Activated CD4-positive, alpha-beta T cell treated with anti-CD3 and anti-CD28 coated beads, Interleukin-2, Interleukin-4, amounts not matched to agents 100 ng/mL and 50 ng/mL, durations not matched to agents 16 hours and 8 hours (primary cell): ENCODE measurements at places on chromosomes 3 and 15.

- DNase-seq, result peak; percentile 48
Measured at GRCh38 chr3:30688776-30689641, 82.6 kb downstream of the TGFBR2 start.

GRCh38 chr15:86611417-86612040, 531.9 kb downstream of the AGBL1 start:
- DNase-seq, result peak; percentile 64

- DNase-seq, result no peak
Measured at GRCh38 chr3:13746385-13746784, 133.5 kb downstream of the WNT7A start.

DNA sequence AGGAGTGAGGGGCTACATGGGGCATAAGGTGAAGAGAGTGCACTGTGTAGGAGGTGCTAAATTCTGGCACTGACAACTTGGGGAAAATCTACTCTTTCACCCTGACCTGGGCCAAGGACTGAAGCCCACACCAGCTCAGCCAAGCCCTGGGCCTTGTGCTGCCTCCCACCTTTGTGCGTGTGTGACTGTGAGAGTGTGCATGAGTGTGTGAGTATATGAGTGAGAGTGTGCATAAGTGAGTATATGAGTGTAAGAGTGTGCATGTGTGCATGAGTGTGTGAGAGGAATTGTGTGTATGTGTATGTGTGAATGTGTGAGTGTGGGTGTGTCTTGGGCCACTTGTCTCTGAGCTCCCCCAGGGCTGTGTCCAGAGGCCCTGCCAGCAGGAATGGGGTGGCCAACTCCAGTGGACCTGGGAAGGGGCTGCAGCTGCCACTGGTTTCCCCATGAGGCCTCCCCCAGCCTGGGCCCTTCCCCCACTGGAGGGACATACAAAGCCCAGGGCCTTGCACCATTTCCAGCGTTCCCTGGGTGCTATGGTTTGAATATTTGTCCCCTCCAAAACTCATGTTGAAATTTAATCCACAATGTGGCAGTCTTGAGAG, 15.2 kb downstream of the C3orf22 start:
- DNase-seq, result no peak

GRCh38 chr3:150783316-150783715, 20.3 kb upstream of the SIAH2 start:
- DNase-seq, result no peak

- DNase-seq, result no peak
Measured at GRCh38 chr3:87218560-87218959, 8.5 kb upstream of the CHMP2B start.

GRCh38 chr3:79314544-79314943, 453.3 kb downstream of the ROBO1 start:
- no peak for DNase-seq

- DNase-seq, result no peak
Measured at GRCh38 chr3:150106740-150107428, 136.2 kb upstream of the PFN2 start.

DNA sequence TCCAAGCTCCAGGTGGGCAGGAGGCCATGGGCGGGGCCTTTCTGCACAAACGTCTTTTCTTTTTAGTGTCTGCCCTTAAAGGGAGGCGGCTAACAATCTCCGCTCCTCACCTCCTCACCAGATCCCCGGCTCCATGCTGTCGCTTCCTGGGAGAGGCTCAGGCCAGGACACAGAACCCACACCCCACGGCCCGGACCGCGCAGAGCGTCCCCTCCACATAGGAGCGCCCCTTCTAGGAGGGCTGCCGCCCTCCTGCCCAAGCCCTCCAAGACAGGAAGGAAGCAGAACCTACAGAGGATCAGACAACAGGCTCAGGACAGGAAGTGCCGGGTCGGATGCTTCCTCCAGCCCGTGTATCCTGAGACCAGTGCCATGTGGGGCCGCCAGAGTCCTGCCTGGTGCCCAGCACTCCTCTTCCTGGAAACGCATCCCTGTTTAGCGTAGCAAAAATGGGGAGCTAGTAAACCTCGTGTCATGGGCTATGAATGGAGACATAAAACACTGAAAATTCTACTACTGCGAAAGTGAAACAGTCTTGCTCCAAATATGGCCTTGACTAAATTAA, 83.2 kb upstream of the ATP10A start:
- DNase-seq, result no peak

DNA sequence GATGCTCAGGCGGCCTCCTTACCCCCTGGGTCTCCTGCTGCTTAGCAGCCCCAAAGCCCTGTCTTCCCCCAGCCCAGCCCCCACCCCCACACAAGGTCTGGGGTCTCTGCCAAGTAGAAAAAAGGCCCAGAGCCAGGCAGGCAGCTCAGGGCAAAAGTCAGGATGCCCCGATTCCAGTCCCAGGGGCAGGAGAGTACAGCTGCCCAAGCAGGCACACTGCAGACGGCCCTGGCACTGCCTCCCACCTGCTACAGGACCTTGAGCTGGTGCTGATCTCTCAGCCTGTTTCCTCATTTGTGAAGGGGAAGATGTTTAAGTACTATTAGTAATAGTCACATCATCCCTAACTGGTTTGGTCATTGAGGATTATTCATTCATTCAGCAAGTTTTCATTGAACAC, 12.6 kb downstream of the TMEM43 start:
- no peak for DNase-seq

DNA sequence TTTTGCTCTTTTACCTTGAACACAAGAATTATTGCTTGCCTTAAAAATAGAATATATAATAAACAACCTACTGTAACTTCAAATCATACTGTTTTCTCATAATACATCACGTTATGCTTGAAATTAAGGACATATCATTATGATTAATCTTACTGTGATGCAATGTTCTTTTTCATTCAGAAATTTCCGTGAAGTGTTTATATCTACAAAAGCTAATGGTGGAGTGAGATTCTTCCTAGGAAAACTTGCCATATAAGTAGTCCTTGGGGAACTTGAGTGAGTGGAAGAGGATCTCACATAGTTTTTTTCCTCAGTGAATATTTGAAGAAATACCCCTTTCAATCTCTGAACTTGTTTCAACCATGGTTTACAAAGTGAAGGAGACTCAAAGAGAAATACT, 498.7 kb upstream of the CBLB start:
- DNase-seq, result no peak

- no peak for DNase-seq
Measured at GRCh38 chr3:181609030-181609767, 102.5 kb upstream of the SOX2 start.

DNA sequence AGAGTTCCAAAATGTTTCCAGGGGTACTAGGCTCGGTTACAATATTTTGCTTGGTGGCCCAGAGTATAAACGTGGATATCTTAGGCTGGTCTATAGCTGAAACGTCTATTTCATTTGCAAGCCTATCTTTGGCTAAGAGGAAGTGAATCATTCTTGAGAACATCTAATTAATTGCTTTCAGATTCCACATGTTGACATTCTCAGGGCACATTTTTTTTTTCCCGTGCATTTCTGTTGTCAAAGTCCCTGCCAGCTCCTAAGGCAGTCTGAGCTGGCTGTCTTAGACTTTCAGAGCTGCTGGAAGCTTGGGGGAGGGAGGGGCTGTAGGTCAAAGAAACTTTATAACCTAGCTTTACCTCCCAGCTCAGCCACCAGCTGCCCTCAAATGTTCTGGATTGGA, 23.2 kb upstream of the LAMP3 start:
- no peak for DNase-seq

DNA sequence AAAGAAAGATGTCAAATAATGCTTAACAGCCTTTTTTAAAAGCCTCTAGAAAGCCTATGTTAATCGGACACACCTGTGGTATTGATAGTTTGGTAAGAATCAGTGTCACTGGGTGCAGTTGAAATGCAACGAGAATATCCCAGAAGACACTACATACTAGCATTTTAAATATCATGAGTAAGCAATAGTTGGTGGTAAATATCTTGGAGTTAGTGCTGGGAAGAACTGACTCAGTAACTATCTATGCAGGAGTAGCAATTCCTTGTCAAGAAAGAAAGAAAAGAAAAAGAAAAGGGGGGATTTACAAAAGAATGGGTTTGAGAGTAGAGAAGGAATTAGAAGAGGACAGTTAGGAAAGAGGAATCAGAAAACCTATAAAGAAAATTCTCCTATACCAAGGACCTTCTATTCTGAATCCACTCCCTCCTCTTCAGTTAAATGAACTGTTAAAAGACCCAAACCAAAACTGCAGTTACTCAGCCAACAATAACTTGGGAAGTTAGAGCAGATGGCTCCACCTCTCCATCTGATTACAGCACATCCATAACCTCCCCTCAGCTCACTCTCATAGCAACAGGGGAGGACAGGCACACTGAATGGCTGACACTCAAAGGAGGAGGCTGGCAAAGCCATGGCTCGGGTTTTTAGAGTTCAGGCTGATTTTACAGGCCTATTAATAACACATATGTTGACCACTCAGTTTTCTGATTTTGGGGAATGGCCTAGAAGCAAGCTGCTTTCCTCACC, 207.6 kb upstream of the MDFIC2 start:
- DNase-seq, result no peak

GRCh38 chr3:57646723-57647122, 46.2 kb downstream of the DENND6A start:
- DNase-seq, result no peak

GRCh38 chr3:127497676-127498075, 92.9 kb downstream of the TPRA1 start:
- DNase-seq, result no peak

DNA sequence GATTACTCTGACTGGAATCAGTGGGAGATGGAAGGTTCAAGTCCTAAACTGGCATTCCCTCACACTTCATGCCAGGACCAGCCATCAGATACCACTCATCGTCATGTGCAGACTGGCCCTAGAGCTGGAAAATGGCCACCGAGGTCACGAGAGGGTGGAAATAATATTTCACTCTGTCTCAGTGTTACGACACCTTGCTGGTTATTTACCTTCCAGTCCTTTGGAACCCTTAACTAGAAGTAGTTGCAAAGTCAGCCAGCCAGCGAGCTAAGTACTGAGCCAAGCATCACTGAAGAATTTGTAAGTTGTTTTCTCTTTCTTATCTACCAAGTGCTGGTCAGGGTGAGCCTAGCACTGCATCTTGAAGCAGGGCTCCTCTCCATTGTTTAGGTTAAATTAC, 309.9 kb upstream of the RASGRP1 start:
- DNase-seq, result no peak

GRCh38 chr3:147654827-147655226, 245.7 kb downstream of the ZIC1 start:
- DNase-seq, result no peak

DNA sequence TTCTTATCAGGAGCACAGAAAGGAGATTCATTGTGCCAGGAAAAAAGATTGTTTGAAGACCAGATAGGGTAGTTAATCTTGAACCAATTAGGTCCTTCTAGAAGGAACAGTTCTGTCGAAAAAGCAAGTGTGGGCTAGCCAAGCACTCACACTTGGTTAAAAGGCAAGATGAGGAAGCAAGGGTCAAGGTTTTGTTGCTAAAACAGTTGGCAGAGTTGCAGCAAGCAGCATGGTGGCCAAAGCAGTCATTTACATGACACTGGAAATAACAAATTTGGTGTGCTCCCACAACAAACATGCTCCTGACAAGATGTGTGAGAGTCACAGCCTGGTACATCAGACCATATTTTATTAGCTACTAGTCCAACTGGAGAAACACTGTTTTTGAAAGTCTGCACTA, 228.0 kb upstream of the CFAP20DC start:
- DNase-seq, result no peak

- DNase-seq, result no peak
Measured at GRCh38 chr3:124059580-124059979, 67.7 kb upstream of the ROPN1 start.

- no peak for DNase-seq
Measured at GRCh38 chr3:155001289-155002010, 78.7 kb upstream of the MME start.

GRCh38 chr3:138256022-138256421, 68.9 kb downstream of the ARMC8 start:
- DNase-seq, result no peak

- no peak for DNase-seq
Measured at GRCh38 chr3:195073866-195074860, 196.8 kb downstream of the XXYLT1 start.

GRCh38 chr15:82044373-82045178, 1.2 kb downstream of the MEX3B start:
- DNase-seq, result peak; percentile 14

- no peak for DNase-seq
Measured at GRCh38 chr3:45654397-45654944, 34.7 kb upstream of the SACM1L start.

- DNase-seq, result no peak
Measured at GRCh38 chr15:76196269-76197231, 114.7 kb downstream of the ETFA start.

- no peak for DNase-seq
Measured at GRCh38 chr3:45406772-45407171, 18.4 kb downstream of the LARS2 start.

GRCh38 chr3:99579246-99579645, 59.1 kb upstream of the COL8A1 start:
- no peak for DNase-seq

- no peak for DNase-seq
Measured at GRCh38 chr15:61444585-61444984, 215.5 kb upstream of the RORA start.

DNA sequence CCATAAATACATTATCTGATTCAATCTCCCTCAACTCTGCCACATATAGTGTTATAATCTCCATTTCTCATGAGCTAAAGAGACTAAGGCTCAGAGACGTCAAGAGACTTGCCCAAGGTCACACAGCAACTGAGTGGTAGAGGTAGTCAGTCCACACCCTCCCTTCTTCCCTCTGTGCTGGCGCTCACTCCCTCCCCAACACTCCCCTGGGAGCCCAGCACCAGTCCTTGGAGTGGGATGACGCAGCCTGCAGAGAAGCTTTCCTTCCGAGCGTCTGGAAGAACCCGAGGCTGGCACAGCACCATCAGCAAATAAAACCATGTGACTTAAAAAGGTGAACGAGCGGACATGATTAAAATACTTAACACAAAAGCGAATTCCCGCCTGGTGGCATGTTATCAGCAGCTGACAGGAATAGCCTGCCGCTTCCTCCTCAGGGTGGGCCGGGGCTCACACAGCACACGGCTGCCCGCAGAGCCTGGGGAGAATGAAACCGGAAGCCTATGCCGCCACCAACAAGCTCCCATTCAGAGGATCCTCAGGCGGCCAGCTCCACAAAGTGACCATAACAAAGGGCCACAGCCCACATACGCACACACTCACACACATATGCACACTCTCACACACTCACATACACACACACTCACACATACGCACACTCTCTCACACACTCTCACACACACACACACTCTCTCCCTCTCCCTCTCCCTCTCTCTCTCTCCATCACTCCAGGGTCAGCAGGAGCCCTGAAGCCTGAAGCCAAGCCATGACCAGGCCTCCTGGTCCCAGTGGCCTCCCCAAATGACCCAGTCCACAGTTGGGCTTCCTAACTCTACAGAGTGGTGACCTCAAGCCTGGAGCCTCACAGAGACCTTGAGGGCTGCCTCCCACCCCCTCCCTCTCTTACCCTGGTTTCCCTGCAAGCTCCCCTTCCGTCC, 120.5 kb downstream of the XXYLT1 start:
- no peak for DNase-seq

GRCh38 chr3:57757642-57758297, 1.7 kb downstream of the SLMAP start:
- no peak for DNase-seq
